ENCODE measurements at places on chromosomes 7 and 10. TPM values are rescaled to one million over a fixed set of nuclear protein-coding genes. Genes with fewer than 3 reads are reported as not detected.
A peak's percentile ranks its signal among the peaks of the same experiment; 100 is the strongest.

- DNase-seq = peak; percentile 68
These were observed 110.7 kb downstream of the ZNF467 start for GRCh38 chr7:149662591-149663095.

DNA sequence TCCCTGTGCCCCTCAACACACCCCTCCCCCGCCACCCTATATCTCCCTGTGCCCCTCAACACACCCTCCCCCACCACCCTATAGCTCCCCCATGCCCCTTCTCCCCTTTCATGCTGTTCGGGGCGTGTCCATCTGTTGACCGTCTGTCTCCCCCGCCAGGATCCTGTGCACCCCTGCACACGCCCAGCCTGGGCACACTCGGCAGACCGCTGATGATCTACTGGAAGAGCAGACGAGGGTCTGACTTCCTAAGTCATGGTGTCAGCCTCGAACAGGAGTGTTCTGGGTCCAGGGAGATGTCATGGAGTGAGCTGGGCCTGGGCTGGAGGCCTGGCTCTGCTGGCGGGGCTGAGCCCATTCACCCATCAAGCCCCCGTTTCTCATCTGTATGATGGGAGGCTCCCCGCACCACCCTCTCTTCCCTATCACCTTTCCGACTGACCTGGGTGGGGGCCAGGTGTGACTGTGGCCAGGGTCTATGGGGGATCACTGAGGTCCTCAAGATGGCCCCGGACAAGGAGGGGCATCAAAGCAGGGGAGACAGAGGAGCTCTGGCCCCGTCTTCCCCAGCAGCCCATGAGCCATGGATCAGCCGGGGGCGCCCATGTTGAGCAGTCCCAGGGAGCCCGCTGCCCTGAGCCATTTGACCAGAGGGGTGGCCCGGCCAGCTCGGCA lies 48.3 kb downstream of the PDGFA start:
- no peak for DNase-seq

DNA sequence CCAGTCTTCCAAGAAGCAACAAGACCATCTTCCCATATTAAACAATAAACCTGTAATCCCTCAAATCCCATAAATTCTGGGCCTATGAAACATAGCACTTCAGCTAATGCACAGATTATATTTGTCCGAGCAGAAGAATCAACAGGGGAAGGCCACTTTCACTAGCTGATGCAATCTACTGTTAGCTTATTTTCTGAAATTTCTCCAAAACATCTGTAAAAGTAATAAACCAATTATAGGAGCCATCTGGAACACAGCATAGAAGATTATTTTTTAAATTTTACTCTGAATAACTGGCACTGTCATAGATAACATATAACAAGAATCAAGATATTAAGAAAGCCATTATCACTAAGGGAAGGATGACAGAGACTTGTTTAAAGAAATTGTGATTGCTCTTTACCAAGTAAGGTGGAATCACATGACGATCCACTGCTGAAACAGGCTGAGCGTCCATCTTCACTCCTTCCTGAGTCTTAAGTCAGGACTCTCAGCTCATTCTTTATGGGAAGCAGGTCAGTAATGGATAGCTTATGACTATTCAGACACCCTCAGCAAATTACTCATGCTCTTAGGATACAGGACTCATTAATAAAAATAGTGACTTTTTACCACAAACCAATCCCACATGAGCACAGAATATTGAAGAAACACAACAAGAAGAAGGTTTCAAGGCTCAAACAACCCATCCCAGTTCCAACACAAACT lies 719.5 kb downstream of the XPNPEP1 start:
- no peak for DNase-seq

- peak; percentile 83 for DNase-seq
These were observed 13.9 kb downstream of the OSBPL3 start for GRCh38 chr7:24965831-24966708.

- DNase-seq = no peak
These were observed 517.4 kb downstream of the CCSER2 start for GRCh38 chr10:84845628-84846261.

GRCh38 chr7:30870821-30871518 lies 40.7 kb upstream of the AQP1 start:
- no peak for DNase-seq

DNA sequence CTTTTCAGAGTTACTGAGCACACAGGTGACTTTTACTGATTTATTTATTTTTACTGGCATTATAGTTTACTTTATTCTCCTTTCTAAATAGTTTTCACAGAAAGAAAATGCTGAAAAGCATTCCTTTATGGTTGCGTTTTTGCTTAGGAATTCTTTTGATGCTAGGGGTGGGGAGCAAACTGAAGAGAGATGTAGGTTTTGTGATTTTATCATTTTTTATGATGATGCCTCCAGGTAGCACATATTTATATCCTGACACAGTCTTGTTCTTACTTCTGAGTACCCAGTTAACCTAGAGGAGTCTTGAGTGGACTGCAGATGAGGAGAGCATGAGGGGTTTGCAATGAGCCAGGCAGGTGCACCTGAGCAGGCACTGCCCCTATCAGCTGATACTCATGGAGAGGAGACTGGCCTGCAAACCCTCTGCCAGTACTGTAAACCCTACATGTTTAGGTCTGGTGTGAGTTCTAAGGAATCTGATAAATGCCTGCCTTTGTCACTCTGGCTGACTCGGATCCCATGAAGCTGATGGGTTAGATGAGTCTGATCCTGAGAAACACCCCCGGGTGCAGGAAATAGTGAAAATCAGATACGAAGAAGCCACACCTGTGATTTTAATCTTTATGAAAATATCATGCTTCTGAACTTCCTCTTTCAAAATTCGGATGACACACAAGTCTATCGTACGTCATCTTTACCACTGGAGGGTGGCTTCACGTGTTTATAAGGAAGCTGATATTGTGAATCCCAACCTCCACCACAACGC lies 302.9 kb downstream of the WDR37 start:
- no peak for DNase-seq

- peak; percentile 65 for DNase-seq
These were observed 617.6 kb downstream of the INHBA start for GRCh38 chr7:41085244-41085643.

NODAL gene
- total RNA-seq = not detected

MRLN gene
- total RNA-seq = 432 TPM

LRRD1 gene
- total RNA-seq = 0.29 TPM

GRID1 gene
- not detected for total RNA-seq

All from myocyte (in vitro differentiated cells).